Right renal cortex interstitium (tissue), 3 donors: ENCODE measurements at places on chromosomes 16 and 17.

- DNase-seq = no peak
These were observed 241.8 kb upstream of the CIBAR2 start for GRCh38 chr16:85353839-85354685.

GRCh38 chr17:74680941-74681340, 31.8 kb downstream of the CD300LF start:
- DNase-seq = no peak

DNA sequence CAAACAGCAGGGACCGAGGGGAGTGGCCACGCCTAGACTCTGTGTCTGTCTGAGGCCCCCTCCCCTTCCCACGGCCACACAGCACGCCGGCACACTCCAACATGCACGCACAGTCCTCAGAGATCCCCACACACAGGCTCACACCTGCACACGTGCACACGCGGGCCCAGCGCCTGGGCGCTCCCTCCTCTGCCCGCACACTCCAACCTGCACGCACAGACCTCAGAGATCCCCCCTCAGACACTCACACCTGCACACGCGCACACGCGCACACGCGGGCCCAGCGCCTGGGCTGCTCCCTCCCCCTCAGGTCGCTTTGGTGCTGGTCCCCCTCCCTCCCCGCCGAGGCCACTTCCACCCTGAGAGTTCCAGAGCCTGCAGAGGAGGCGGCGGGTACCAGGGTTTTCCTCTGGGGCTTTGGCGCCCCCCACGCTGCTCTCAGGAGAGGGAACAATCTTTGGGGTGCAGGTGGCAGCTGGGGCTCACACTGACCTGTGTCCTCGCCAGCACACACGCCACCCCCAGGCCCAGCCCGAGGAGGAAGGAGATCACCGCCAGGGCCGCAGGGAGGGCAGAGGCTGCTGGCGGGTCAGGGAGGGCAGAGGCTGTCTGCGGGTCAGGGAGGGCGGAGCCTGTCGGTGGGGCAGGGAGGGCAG, 1.6 kb downstream of the CD7 start:
- DNase-seq = no peak

DNA sequence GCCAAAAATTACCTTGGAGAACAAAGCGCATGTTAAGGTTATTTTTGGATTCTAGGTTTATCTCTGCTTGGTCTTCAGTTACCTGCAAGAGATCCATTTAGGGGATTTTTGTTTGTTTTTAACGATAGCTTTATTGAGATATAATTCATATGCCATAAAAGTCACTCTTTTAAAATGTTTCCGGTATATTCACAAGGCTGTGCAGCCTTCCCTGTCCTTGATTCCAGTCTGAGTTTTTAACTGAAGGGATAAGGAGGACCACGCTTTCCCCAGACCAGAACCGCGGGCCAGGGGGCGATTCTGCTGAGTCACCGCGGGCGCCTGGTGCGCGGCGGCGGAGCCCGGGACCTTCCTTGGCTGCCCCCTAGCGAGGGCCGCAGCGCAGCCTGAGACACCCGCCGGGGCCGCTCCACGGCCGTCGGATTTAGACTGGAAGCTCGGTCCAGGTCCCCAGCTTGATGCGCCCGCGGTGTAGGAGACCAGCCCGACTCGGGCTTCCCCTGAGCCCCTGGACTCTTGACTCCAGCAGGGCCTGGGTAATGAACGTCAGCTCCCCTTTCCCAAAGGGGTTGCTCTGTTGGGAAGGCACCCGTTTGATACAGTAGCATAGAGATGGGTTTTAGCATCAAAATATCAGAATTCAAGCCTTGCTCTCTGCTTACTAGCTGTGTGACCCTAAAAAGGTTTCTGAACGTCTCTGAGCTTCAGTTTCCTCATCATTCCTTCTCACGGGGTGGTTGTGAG, 50.0 kb upstream of the STH start:
- DNase-seq = peak; percentile 14

GRCh38 chr17:71145486-71145885, 975.3 kb upstream of the SOX9 start:
- no peak for DNase-seq

- no peak for DNase-seq
These were observed 155.7 kb upstream of the NOL11 start for GRCh38 chr17:67562005-67562404.

GRCh38 chr17:43845766-43846165, 1.2 kb upstream of the CD300LG start:
- DNase-seq = no peak

- no peak for DNase-seq
These were observed 15.3 kb downstream of the SGCA start for GRCh38 chr17:50181144-50181543.

GRCh38 chr17:62059414-62059813, 5.7 kb downstream of the MED13 start:
- DNase-seq = no peak

DNA sequence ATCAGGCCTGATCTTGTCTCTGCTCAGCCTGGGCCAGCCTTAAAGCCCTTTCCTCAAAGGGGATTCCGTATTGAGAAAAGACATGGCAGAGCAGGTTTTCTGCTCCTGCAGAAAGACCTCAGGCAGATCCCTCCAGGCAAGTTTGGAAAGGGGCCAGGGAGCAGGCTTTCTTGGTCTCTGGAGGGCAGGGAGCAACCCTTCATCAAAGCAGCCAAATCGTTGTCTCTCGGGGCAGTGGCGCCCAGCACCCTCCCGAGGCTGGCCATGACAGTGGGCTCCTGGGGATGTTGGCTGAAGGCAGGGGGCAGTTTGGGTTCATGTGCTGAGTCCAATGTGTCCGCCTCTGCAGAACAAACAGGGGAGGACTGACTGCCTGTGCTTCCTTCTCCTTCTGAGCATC, 168.4 kb upstream of the WSCD1 start:
- no peak for DNase-seq

DNA sequence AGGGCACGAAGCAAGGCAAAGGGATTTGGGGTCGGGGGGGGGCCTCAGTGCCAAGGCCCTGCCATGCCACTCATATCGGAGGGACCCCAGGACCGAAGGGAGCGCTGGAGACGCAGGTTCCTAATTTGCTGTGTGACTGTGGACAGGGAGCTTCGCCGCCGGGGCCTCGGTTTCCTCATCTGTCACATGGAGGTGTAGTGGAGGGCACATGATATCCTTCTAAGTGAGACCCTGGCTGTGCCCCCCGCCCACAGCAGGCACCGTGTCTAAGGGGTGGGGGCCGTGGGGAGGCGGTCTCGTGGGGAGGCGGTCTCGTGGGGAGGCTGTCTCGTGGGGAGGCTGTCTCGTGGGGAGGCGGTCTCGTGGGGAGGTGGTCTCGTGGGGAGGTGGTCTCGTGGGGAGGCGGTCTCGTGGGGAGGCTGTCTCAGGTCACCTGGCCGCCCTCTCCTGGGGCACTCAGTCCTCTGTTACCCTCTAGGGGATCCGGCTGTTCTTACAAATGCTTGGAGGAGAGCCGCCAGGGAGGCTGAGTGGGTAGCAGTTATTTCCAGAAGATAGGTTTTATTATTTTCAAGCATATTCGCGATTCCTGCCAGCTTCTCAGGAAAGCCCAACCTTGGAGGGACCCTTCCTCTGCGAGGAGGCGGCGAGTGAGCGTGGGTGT, 205.0 kb downstream of the NTN1 start:
- no peak for DNase-seq

GRCh38 chr17:47698749-47699535, 5.0 kb downstream of the TBKBP1 start:
- no peak for DNase-seq

- DNase-seq = no peak
These were observed at the start of gene CCDC182 for GRCh38 chr17:57745242-57745641. CCDC182 (minus strand) TSS chr17:57745299; CDS start chr17:57745272, 27 bp downstream.

- DNase-seq = no peak
These were observed 390.4 kb downstream of the UTP18 start for GRCh38 chr17:51650772-51651171.

DNA sequence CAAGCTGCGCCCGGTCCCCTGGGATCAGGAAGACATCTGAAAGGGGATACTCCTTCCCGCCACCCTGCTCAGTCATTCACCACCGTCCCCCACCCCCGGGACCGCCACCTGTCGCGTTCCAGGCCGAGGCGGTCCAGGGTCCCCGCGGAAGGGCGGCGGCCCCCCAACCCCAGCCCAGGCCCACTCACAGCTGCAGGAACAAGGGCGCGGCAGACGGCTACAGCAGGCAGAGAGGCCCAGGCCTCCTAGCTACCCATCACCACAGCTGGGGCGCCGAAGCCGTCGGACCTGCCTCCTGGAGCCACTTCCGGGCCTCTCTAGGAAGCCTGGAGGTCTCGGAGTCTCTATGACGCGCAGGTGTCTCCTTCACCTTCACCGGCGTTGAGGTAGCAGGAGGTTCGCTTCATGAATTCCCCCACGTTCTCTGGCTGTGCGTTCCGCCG, at the start of gene SDR42E1:
Gene SDR42E1, minus strand, starts transcription at position 272 of the 443 bp plus-strand sequence. CDS start 10,612 bp downstream, outside the sequence.
- no peak for DNase-seq

- no peak for DNase-seq
These were observed 270.0 kb downstream of the SLC39A11 start for GRCh38 chr17:72822358-72823023.

- no peak for DNase-seq
These were observed 1.3 kb downstream of the ZNF276 start for GRCh38 chr16:89722392-89723278.

DNA sequence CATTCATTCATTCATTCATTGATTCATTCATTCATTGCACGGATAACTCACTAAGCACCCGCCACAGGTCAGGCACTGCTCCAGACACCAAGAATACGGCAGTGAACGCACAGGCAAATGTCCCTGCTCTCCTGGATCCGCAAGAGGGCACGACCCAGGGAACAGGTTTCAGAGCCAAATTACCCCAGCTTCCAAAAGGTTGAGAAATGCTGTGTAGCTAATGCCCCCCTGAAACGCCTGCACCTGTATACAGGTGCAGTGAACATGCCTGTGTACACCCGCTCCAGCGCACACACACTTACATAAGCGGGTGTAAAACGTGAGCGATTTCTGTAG, 9.6 kb upstream of the UBE2I start:
- no peak for DNase-seq

- DNase-seq = no peak
These were observed 4.2 kb downstream of the KRT24 start for GRCh38 chr17:40699371-40699770.

GRCh38 chr17:46884552-46884951, 33.2 kb downstream of the WNT9B start:
- no peak for DNase-seq

GRCh38 chr16:71396594-71396993, 38.1 kb downstream of the CALB2 start:
- peak; percentile 13 for DNase-seq

GRCh38 chr17:14747603-14747950, 446.7 kb downstream of the HS3ST3B1 start:
- DNase-seq = no peak

GRCh38 chr17:59696682-59697277, 10.4 kb downstream of the PTRH2 start:
- DNase-seq = no peak

DNA sequence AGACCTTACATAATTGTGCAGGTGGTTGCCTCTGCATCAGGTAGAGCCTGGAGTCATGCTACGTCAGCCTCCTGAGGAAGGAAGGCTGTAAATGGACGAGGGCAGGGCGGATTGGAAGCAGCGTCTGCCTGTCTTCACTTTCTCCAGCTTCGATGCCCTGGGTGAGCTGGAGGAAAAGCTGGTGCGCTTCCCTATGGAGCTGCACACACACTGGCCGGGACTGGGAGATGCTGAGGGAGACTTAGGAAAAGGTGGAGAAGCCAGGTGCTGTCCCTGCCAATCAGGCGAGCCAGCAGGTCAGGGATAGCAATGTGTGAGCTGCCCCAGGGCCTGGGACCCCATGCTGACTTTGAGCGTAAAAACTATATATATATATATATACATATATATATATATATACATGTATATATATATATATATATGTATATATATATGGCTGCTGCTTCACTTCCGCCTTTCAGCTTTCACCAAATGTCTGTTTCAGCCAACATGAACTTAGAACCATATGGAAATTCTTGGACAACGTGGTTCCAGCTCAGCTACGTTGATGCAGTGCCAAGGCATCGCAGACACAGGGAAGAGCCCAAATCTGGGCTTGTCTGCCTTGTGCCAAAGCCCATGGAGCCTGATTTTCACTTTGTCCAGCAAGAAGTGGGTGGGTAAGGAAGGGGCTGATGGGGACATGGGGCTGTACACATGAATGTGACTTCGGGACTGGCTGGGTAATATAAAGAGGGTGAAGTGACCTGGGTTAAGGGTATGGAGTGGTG, 71.5 kb upstream of the NKD1 start:
- DNase-seq = no peak

DNA sequence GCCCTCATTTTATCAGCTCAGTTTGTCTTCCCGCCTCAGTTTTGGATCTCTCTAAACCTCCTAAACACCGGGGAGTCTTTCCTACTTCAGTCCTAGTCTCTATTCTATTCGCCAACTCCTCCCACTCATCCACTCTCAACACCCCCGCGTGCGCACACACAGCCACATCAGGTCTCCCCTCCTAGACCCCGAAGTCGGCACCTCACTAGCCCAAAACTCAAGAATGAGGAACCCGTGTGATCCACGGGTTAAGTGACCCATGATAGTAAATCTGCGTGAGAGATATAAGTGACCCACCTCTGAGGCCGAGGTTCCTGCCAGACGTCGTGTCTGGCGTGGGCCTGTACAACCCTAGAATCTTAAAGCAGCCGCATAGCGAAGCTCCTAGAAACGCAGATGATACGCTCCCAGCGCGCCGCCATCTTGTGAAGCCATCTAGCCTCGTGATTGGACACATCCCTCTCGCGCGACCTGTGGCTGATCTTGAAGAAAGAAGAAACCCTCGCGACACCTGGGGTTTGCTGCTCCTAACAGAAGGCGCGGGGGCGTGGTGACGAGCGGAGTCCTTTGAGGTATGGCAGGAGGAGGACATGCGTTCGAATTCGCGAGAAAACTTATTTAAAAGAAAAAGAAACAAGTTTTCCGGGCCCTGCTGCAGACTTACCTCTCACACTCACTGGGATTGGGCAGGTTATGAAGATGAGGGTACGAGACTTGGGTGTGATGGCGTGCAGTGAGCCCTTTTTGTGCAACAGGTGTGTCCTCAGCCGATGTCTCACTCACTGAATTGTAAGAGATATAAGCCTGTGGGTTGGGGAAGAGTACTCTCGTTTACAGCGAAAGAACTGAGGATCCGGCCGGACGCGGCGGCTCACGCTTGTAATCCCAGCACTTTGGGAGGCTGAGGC, at the start of gene METTL16:
Gene METTL16, minus strand, starts transcription at position 427 of the 908 bp plus-strand sequence. CDS start 9,557 bp downstream, outside the sequence.
- DNase-seq = peak; percentile 97

GRCh38 chr16:74650966-74651567, 15.6 kb downstream of the RFWD3 start:
- no peak for DNase-seq
